Stimulated activated CD4-positive, alpha-beta T cell treated with anti-CD3 and anti-CD28 coated beads, TNF-alpha, amount 100 ng/mL, for 24 hours (primary cell): ENCODE measurements at places on chromosomes 7 and 10.

DNA sequence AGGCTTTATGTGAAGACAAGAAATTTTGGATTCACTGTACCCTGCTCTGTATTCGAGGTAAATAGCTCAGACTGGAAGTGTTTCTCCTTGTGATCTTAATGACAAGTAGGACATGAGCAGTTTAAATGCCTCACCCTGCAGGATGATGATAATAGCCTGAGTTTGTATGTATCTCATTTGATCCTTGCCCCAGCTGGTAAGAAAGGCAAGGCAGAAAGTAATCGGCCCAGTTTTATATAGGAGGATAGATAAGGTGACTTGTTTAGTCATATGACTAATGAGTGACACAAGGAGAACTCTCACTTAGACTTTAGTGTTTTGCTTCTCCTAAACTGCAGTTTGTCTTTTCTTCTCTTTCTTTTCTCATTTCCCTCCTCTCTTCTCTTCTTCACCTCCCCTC lies 372.6 kb downstream of the PHF14 start:
- no peak for DNase-seq

GRCh38 chr10:111360260-111360925 lies 283.6 kb downstream of the ADRA2A start:
- DNase-seq: no peak

DNA sequence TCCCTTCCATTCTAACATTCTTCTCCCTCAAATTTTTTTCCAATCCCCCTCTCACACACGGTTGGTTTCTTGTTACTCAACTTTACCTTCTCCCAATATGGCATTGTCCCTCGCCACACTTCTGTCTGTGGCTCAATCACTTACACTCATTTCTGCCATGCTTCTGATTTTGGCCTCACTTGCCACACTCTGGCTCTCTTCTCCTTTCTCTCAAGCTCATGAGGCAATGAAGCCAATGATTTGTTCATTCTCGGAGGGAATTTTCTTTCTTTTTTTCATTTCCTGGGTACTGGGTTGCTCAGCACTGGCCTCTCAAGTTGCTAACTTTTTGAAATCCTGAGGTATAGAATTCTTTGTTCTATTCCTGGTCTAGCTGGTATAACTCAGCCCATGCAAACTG lies 4.0 kb upstream of the MYOZ1 start:
- DNase-seq: no peak

- DNase-seq: no peak
These were observed 410.9 kb downstream of the TYW1 start for GRCh38 chr7:67407392-67408071.

DNA sequence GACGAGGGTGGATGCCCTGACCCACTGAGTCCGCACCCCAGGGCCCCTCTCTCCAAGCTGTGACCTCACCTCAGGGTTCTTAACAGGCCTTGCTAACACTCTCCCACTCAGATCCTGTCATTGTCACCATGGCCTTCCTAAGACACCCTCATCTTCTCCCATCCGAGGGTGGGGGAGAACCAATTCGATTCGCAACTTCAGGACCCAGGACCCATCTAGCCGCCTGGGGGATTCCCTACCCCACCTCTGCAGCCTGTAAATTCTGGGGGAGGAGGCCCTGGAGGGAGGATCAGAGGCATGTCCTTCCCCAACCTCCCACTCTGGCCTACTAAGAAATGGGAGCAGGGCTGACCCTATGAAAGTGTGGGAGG lies 17.4 kb downstream of the TRIM8 start:
- no peak for DNase-seq

DNA sequence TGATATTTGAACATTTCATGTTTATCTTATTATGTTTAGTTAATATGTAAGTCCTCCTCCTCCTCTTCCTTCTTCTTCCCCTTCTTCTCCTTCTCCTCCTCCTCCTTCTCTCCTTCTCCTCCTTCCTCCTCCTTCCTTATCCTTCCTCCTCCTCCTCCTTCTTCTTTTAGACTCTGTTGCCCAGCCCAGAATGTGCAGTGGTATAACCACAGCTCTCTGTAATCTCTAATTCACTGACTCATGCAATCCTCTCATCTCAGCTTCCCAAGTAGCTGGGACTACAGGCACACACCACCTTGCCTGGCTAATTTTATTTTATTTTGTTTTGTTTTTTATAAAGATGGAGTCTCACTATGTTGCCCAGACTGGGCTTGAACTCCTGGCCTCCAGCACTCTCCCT lies 83.4 kb upstream of the ODAD2 start:
- DNase-seq: no peak

- no peak for DNase-seq
These were observed 26.8 kb downstream of the CFAP69 start for GRCh38 chr7:90271753-90272152.
